Stimulated activated CD4-positive, alpha-beta T cell treated with anti-CD3 and anti-CD28 coated beads, Interleukin-12 subunit alpha, Interleukin-12 subunit beta, amount 100 ng/mL, for 24 hours (primary cell): ENCODE measurements at places on chromosomes 5 and 9.
A peak's percentile ranks its signal among the peaks of the same experiment; 100 is the strongest.

DNA sequence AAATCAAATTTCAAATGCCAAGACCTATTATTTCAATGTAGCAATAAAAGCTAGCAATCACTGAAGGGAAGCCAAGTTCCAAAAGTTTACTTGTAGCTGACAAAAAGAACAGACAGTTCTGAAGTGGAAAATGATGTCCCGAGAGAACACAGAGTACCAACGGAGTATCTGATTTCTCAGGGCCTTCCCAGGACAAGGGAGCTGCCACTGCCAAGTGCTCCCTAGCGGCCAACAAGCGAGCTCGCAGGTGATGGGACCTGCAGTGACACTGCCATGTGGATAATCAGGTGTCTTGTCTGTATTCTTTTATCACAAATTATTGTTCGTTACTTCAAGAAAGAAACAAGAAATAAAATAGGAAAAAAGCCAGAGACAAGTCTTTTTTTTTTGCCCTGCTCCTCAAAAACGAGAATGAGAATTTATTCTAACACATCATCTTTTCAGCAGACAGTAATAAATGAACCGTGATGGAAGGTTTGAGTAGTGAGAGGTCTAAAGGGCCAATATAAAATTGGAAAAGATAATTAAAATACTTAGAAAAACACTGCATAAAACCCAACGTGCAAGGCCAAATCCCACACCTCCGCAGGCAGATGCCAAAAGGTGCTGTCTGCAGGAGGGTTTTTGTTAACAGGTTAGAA is 159.4 kb downstream of the MYO10 start:
- no peak for DNase-seq

DNA sequence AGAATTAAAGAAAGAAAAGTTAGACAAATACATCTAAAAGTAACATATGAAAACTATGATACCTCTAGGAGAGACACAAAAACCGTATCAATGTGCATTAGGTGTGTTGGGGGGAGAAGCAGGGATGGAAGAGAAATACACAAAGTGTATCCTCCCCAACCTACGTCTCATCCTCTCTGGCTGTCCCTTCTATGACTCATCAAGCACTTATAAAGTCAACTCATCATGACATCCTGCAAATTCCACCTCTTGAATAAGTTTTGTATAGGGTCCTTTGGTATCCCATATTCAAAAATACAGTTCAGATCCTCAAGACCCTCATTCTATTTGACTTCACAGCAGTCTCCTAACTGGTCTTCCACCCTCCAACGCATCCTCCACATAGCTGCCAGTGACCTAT is 917.6 kb upstream of the DMAC1 start:
- DNase-seq = no peak

GRCh38 chr9:36603006-36603405 is 30.3 kb downstream of the MELK start:
- DNase-seq = no peak

DNA sequence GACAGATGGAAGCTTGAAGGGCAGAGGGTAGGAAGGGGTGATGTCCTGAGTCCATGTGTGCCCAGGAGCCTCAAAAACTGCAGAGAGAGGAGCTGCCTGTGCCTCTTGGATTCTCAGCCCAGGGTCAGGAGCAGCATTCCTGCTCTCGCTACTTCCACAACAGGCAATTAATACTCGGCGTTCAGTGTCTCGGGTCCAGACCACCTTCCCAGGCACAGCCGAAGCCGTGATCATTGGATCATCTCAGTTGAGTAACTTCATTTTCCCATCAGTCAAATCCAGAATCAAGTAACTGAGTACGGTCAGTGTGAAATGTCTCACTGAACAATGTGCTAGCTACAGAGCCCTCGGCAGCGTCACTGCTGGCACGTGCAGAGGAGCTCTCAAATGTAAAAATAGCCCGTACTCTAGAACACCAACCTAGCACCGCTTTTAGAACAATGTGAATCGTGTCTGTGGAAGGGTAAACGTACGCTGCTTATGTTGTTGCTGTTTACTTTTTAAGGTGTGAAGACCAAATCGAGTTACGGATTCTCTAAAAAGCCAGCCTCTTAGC is 63.5 kb upstream of the IRX4 start:
- DNase-seq = no peak

DNA sequence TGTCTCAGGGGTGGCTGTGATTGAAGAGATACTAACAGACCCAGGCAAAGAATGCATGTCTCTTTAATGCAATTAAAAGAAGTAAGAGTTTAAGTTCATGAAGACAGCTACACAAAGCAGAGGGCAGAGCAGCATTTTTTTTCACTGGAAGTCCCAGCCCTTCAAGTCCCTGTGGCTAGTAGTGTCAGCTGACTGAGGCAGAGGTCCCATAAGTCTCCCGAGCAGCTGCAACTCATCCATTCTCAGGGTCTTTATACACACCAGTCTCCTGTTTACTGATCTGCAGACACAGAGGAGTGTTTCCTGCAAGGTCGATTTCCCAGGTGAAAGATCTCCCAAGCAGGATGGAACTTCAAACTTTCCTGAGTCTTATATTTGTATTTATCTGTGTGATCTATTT is 169.4 kb upstream of the GLRA1 start:
- DNase-seq = no peak

- DNase-seq = no peak
Measured at GRCh38 chr5:1319436-1320256, 24.8 kb upstream of the TERT start.

- peak; percentile 26 for DNase-seq
Measured at GRCh38 chr5:67209141-67209771, 12.7 kb upstream of the CD180 start.

- DNase-seq = no peak
Measured at GRCh38 chr9:137058521-137059234, 4.8 kb upstream of the ENTPD2 start.
